ENCODE measurements at places on chromosomes 2 and 18.

- DNase-seq, result no peak
Observed at GRCh38 chr2:43344868-43345373, 118.5 kb upstream of the ZFP36L2 start.

- DNase-seq, result no peak
Observed at GRCh38 chr18:2717407-2717806, 61.9 kb downstream of the SMCHD1 start.

DNA sequence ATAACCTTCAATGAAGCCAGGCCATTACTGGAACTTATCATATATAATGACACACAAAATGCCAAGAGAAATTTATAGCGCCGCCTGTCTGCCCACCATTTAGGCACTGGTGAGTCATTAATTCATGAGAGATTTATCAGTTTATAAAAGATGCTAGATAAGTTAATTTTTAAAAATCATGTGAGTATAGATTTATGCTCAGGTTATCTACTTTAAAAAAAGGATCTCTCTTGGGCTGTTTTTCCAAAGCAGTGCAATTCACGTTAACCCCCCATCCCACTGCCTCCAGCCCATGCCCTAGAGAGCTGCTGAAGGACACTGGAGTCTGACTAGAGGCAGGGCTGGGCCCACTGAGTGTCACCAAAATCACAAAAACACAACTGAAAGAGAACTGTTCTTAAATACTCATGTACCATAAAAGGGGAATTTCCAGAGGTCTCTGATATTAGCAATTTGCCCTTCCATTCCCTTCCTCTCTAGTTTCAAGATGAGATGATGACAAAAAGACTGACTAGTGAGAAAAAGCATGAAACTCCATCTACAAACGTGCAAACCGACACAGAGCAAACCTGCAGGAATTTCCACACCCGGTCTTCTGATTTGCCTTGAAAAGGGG is 160.8 kb downstream of the BCL2 start:
- DNase-seq, result no peak

DNA sequence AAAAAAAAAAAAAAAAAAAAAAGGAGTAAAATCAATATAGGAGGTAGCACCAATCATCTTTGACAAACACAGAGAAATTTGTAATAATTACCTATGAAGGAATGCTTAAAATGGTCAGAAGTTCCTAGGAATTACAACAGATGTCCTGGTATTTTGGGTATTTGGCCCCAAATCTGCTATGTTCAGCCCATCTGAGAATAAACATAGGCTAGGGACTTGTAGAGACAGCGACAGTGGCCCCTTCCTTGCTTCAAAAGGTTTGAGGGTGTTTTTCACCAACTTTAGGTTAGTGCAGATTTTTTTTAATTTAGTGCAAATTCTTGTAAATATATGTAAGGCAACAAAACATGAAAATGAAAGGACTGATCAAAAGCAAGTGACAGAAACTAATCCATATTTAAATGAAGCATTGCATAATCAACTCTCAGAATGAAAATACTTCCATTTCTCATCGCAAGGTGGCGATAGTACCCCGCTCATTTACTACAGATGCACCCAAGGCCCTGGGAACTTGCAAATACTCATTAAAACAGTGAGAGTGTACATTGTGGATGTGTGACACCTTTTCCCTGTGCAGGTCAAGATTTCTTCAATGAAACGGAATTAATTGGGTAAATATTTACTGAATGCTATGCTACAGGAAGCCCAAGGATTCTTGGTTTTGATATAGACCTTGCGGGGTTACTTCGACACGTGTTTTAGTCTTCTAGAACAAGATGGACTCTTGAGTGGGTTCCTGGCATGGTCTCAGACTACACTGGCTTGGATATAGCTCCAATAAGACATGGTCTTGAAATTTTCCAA is 44.6 kb downstream of the FAM124B start:
- peak; percentile 65 for DNase-seq

GRCh38 chr18:33231474-33232317 is 208.8 kb downstream of the CCDC178 start:
- peak; percentile 49 for DNase-seq

GRCh38 chr18:73768043-73768442 is 379.6 kb downstream of the FBXO15 start:
- no peak for DNase-seq

- DNase-seq, result no peak
Observed at GRCh38 chr2:239265681-239266433, 135.0 kb downstream of the HDAC4 start.

DNA sequence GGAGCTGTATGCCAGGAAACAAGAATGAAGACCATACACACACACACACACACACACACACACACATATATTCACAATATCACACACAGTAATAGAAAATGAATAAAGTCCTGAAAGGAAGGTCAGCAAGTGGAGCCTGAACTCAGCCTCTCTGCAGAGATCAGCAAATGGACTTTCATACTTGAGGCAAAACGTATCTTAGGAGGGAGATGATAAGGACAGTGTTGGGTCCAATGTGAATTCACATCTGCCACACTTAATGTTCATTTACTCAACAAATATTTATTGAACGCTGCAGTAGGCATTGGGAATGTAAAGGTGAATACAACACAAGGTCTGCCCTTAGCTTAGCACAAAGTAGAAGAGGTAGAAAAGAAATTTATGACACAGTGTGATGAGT is 2.7 kb upstream of the MTLN start:
- no peak for DNase-seq

DNA sequence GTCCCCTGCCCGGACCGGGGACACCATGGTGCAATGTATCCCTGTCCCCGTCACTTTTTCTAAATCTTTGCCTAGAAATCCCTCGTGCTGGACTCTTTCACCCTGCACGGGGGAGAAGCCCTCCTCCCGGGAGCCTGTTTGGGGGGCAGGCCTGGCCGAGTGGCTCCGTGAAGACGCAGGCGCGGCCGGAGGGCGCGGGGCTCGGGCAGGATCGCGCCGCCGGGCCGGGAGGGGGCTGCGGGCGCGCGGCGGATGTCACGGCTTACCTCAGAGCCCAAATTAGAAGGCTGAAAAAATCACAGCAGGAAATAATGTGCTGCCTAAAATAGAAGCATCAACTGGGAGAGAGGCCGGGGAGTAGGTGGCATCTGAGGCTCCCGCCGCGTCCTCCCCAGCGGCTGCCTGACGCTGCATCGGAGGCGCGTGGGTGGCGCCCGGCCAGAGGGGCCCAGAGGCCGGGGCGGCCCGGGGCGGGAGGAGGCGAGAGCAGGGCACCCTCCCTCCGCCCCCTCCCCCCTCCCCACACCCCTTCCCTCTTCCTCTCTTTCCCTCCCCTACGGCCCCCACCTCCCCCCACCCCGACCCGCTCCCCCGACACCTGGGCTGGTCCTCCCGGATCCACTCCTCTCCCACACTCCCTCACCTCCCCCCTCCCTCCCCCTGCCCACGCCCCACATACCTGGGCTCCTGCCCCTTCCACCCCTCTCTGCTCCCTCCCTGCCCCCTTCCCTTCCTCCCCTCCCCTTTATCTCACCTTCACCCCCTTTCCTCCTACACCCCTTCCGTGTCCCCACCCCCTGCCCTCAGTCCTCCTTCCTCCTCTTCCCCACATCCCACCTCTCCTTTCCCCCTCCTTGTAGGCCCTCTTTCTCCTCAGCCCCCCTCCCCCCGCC is 51.9 kb downstream of the SLC4A1AP start:
- DNase-seq, result no peak

GRCh38 chr2:119260646-119261492 is 37.2 kb downstream of the STEAP3 start:
- no peak for DNase-seq

DNA sequence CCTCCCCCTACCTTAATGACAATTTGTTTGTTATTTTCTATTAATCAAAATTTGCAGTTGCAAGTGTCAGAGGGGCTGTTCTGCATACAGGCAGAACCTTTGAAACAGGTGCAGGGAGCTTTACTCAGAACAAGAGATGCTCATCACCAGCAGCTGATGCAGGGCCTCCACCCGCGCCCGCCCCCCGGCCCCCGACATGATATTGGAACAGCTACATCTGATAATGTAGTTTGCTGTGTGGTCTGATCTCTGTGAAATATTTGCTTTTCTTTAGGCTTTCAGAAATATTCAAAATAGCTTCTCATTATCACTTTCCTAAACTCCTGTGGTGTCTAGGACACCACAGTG is 130.0 kb downstream of the PRKCE start:
- no peak for DNase-seq

GRCh38 chr18:39635192-39635591 is 2069.6 kb upstream of the CELF4 start:
- no peak for DNase-seq

GRCh38 chr2:217160103-217160743 is 300.4 kb upstream of the TNP1 start:
- no peak for DNase-seq

DNA sequence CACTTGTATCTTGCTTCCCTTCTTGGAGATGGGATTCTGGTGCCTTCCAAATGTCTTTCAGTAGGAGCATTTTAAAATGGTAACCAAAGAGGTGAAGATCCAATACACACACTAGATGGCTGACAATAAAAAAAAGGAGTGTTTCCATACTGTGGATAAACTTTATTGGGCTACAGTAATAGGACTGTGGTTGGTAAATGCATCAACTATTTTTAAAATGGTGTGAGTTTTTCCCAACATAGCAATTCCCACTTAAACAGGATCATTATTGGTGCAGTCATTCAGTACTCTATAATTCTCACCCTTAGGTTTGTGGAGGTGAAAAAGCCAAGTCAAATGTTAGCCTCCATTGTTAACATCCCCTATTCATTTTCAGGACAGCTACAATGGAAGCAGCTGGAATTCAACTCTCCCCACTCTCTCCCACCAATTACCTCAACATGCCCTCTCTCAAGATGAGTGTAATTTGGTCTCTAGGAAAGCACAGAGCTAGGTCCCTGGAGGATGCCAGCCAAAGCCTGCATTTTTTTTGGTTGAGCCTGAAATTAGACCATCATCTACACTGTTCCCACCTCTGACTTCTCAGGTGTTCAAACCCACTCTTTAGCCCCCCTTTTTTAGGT is 273.3 kb downstream of the TCF4 start:
- no peak for DNase-seq

GRCh38 chr18:44096016-44096415 is 584.7 kb upstream of the SETBP1 start:
- DNase-seq, result no peak

- peak; percentile 35 for DNase-seq
Observed at GRCh38 chr2:238425979-238426567, 654 bp upstream of the ASB1 start.

DNA sequence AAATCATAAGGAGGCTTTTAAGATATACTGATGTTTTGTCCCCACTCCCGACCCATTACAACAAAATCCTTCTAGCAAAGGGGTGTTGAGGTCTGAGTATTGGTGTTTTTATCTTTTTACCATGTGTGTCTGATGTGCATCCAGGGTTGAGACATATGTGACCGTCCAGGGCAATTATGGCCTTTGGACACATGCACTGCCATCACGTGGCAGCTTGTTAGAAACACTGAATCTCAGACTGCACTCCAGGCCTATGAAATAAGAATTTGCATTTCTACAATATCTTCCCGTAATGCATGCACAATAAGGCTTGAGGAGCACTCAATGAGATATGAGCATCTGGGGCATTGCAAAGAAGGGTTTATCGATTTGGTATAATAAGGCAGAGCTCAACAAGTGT is 235.1 kb upstream of the ZNF804A start:
- no peak for DNase-seq

- no peak for DNase-seq
Observed at GRCh38 chr2:1162768-1163584, 212.3 kb downstream of the SNTG2 start.

DNA sequence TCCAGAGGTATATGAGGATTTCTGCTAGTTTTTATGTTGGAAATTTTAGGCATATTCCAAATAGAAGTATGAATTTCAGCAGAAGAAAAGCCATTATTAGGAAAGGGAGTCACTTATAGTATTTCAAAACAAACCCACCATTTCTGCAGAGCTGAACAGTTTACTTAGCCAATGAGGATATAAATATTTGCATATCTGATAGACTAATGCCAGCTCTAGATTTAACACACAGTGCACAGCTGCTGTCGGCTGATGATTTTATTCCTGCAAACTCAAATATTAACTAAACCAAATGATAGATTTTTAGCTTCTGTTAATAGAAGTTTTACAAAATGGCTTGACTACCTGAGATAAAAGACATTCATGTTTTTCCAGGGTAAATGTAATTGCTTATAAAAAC is 375.8 kb upstream of the FANCL start:
- no peak for DNase-seq

- DNase-seq, result peak; percentile 50
Observed at GRCh38 chr2:66189553-66189952, 245.4 kb upstream of the MEIS1 start.

DNA sequence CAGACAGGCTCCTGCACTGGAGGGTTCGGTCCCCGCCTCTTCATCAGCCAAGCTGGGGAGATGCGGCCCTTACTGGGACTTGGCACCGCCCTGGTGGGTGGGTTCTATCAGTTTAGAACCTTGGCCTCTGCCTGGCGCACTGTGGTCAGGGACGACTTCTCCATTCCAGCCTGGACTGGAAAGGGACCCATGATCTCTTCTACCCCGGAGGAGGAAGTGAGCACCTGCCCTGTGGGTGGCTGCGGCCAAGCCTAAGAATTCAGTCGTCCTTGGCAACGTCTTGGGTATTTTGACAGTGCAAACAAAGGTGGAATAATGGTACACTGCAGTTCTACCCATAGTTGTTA is 106.9 kb upstream of the CD302 start:
- peak; percentile 89 for DNase-seq

GRCh38 chr18:58687871-58688308 is 16.6 kb downstream of the MALT1 start:
- DNase-seq, result no peak

GRCh38 chr2:214401580-214401979 is 9.3 kb upstream of the VWC2L start:
- no peak for DNase-seq

DNA sequence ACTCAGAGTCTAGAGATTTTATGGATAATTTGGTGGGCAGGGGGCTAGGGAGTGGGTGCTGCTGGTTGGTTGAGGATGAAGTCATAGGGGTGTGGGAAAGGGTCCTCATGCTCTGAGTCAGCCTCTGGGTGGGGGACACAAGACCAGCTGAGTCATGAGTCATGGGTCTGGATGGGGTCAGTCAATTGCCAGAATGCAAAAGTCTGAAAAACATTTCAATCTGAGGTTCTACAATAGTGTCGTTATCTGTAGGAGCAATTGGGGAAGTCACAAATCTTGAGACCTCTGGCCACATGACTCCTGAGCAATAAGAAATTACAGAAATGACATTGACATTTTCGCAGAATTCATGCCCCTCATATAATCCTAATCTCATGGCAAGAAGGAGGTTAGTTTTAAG is 15.1 kb downstream of the NMS start:
- DNase-seq, result no peak

- DNase-seq, result no peak
Observed at GRCh38 chr2:33212151-33212550, 264.3 kb upstream of the RASGRP3 start.

Data from AML-193 (cell line).